ENCODE measurements at places on chromosomes 5 and 9. TPM values are rescaled to one million over a fixed set of nuclear protein-coding genes. Genes with fewer than 3 reads are reported as not detected.
A peak's percentile ranks its signal among the peaks of the same experiment; 100 is the strongest.

- DNase-seq = no peak
Measured at GRCh38 chr9:132748450-132748849, 78.2 kb downstream of the GTF3C4 start.

OGN gene
- not detected for total RNA-seq

DNA sequence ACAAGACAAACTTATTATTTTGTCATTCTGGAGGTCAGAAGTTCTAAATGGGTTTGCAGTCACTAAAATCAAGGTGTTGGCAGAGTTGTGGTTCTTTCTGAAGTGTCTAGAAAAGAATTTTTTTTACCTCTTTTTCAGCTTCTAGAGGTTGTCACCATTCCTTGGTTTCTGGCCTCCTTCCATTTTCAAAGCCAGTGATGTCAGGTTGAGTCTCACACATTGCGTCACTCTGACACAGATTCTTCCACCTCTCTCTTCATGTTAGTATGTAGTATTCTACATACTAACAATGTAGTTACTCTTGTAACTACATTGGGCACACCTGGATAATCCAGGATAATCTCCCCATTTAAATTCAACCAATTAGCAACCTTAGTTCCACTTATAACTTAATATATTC is 290.3 kb downstream of the RFX3 start:
- no peak for DNase-seq

NLN gene
- 32.0 TPM for total RNA-seq

SLC1A3 gene
- 1.4 TPM for total RNA-seq

DNA sequence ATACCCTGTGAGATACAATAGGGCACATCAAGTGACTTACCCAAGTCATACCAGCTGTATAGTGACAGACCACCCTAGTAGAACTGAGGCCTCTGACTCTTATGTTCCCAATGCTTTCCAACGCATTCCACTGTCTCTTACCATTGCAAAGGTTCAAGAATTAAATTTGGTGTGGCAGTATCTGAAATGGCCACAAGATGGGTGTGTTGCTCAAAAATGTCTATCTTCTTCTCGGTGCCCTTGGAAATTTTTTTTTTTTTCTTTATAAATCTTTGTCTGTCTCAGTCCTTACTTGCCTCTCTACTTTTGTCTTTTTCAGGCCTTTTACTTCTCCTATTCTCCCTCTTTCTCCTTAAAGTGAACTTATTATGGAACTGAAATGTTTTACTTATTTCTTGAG is 48.4 kb downstream of the GPR21 start:
- peak; percentile 34 for DNase-seq

SV2C gene
- total RNA-seq = not detected

TAF11L2 gene
- total RNA-seq = not detected

GRCh38 chr5:1521671-1522600 is 1.8 kb downstream of the LPCAT1 start:
- DNase-seq = peak; percentile 83

PDE8B gene
- total RNA-seq = 0.10 TPM

NOTCH1 gene
- total RNA-seq = 28.5 TPM

DNA sequence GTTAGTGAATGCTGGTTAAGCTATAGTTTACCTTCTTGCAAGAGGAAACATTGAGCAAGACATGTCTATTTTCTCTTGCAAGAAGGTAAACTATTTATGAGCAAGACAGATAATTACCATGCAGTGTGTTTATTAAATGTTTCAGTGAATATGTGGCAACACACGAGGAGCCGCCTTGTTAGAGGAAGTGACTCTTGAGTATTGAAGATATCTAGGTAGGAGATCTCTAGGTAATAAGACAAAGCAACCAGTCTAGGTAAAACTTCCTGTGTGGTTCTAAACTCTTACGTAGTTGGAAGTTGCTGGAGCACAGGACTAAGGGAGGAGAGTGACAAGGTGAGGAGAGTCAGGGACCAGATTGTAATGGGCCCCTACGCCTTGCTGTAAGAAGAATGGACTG is 16.8 kb downstream of the SKP2 start:
- DNase-seq = no peak

PCDHB4 gene
- total RNA-seq = 0.25 TPM

COL5A1 gene
- total RNA-seq = 32.1 TPM

DNA sequence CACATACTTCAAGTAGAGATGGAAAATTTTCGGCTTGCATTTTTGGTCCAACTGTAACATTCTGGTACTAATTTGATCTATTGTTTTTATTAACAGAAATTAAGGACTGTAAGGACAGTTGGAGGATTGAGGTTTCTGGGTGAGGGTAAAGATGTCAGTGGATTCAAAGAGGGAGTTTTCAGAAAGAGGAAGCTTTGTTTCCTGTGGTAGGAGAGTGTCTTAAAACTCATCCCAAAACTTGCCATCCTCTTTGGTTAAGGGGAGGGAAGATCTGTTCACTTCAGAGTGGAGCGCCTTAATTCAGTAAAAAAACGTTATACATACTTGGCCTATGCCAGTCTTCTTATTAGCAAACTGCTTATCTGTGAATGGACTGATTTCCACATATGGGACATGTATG is 13.8 kb downstream of the CNTRL start:
- DNase-seq = no peak

SLCO6A1 gene
- not detected for total RNA-seq

DNA sequence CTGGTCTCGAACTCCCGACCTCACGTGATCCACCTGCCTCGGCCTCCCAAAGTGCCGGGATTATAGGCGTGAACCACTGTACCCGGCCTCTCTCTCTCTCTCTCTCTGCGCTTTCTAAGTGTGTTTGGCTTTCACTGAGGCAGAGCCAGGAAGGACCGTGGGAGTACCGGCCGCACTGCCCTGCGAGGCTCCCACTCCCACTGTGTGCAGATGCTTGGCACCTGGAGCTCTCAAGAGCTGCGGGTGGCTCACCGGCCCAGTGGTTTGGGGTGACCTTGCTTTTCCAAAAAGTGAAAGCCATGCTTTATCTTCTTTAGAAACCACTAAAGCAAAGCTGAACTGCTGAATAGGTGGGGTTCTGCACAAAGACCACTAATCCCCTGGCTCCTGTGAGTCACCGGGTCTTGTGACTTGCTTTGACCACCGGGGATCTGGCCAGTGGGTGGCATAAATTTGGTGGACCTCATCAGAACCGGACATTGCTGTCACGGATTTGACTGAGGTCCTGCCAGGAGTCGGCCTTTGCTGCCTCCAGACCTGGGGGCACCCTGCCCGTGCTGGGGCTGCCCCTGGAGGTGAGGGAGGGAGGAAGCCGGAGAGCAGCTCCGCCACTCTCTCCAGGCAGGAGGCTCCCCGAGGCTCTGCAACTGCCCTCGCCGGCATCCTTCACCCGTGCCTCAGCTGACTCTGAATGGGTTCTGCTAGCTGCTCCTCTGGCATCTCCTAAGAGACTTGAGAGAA is 228.9 kb downstream of the FANCC start:
- DNase-seq = no peak

TAF11L10 gene
- total RNA-seq = not detected

MSX2 gene
- total RNA-seq = 7.0 TPM

GRCh38 chr5:38466424-38467189 is 89.8 kb downstream of the LIFR start:
- no peak for DNase-seq

OR1J2 gene
- not detected for total RNA-seq

GRCh38 chr5:73131711-73132425 is 11.5 kb downstream of the TMEM171 start:
- DNase-seq = no peak

DNA sequence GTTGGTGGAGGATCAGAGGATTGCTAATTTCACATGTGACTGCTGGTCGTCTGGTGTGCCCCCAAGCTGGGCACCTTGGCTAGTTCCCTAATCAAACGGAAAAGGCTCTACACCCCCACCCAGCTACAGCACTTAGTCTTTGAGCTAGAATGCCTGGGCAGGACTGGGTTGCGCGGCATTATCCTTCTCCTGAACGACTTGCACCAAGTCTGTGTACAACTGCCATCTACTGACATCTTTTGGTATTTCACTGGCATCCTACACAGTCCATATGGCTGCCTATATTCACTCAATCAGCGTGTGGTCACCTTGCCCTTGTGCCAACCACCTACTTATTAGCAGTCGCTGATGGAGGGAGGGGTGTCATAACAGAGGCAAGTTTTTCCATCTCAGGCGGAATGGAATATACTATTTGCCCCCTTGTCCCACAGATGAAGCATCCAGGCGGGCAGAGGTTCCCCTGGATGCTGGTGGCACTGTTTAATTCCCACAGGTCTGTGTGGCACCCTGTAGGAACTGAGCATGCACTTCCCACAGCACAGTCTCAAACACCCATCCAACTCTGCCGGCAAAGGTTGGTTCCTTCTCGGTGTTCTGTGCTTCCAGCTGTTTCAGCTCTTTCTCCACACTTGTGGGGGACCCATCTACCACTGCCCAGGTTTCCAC is 150.1 kb downstream of the OSTF1 start:
- DNase-seq = peak; percentile 67

- DNase-seq = no peak
Measured at GRCh38 chr5:154940375-154940771, 500 bp upstream of the MRPL22 start.

PPP2R2B gene
- total RNA-seq = not detected

GRCh38 chr5:57695179-57695578 is 212.6 kb upstream of the ACTBL2 start:
- DNase-seq = no peak

SEMA4D gene
- not detected for total RNA-seq

Data from SJCRH30 (cell line).